ENCODE measurements at places on chromosomes 6 and 20. TPM values are rescaled to one million over a fixed set of nuclear protein-coding genes. Genes with fewer than 3 reads are reported as not detected.

The POLR3F gene
- total RNA-seq, result 15.1 TPM

The GSTA3 gene
- not detected for total RNA-seq

The PLG gene
- total RNA-seq, result 2.6 TPM

The BTNL2 gene
- total RNA-seq, result not detected

The CTSZ gene
- total RNA-seq, result 59.5 TPM

The IL17F gene
- total RNA-seq, result not detected

The CDH4 gene
- 0.52 TPM for total RNA-seq

The SAPCD1 gene
- total RNA-seq, result 1.0 TPM

The DEF6 gene
- total RNA-seq, result 5.2 TPM

The PRL gene
- 1.0 TPM for total RNA-seq

The RGS17 gene
- total RNA-seq, result under 0.01 TPM

The FAM209B gene
- total RNA-seq, result not detected

The GPR6 gene
- total RNA-seq, result not detected

The MUC21 gene
- total RNA-seq, result not detected

The OXT gene
- not detected for total RNA-seq

The POM121L2 gene
- total RNA-seq, result not detected

The MCHR2 gene
- not detected for total RNA-seq

The KCNK16 gene
- total RNA-seq, result not detected

The CRIP3 gene
- 2.1 TPM for total RNA-seq

The AIF1 gene
- 19.8 TPM for total RNA-seq

The GTSF1L gene
- total RNA-seq, result not detected

The CST4 gene
- not detected for total RNA-seq

The ANGPT4 gene
- total RNA-seq, result under 0.01 TPM

The MCCD1 gene
- not detected for total RNA-seq

The SUPT3H gene
- total RNA-seq, result 9.9 TPM

The MLN gene
- not detected for total RNA-seq

The TRIM10 gene
- total RNA-seq, result 2.1 TPM

The NEURL2 gene
- 13.0 TPM for total RNA-seq

The MAP7 gene
- total RNA-seq, result under 0.01 TPM

The KHDC1L gene
- not detected for total RNA-seq

The CFB gene
- 3.7 TPM for total RNA-seq

The ERGIC3 gene
- 328 TPM for total RNA-seq

The CST2 gene
- total RNA-seq, result not detected

The BCAS4 gene
- total RNA-seq, result 1.0 TPM

The KCNQ2 gene
- total RNA-seq, result 1.6 TPM

The CNBD2 gene
- 5.2 TPM for total RNA-seq

The TNFRSF6B gene
- total RNA-seq, result not detected

The APCDD1L gene
- total RNA-seq, result 4.2 TPM

The FNDC11 gene
- total RNA-seq, result 0.52 TPM

The ZNF76 gene
- 16.7 TPM for total RNA-seq

The MMP24 gene
- under 0.01 TPM for total RNA-seq

The BNIP5 gene
- not detected for total RNA-seq

The DNMT3B gene
- 2.1 TPM for total RNA-seq

The C6orf163 gene
- 4.2 TPM for total RNA-seq

The PAX1 gene
- total RNA-seq, result under 0.01 TPM

The KHDRBS2 gene
- total RNA-seq, result under 0.01 TPM

The KCNK5 gene
- 1.6 TPM for total RNA-seq

The OR2B6 gene
- total RNA-seq, result not detected

The TGM3 gene
- under 0.01 TPM for total RNA-seq

The GJA1 gene
- 67.3 TPM for total RNA-seq

The TNFRSF21 gene
- total RNA-seq, result 9.4 TPM

Measured in skeletal muscle tissue (tissue), 5 donors.